Iris pigment epithelial cell (primary cell): ENCODE measurements at places on chromosomes 11 and 22.

- peak; percentile 87 for DNase-seq
Observed at GRCh38 chr22:30309951-30310741, 16.6 kb downstream of the TBC1D10A start.

GRCh38 chr11:76761718-76762355 is 21.3 kb upstream of the TSKU start:
- no peak for DNase-seq

DNA sequence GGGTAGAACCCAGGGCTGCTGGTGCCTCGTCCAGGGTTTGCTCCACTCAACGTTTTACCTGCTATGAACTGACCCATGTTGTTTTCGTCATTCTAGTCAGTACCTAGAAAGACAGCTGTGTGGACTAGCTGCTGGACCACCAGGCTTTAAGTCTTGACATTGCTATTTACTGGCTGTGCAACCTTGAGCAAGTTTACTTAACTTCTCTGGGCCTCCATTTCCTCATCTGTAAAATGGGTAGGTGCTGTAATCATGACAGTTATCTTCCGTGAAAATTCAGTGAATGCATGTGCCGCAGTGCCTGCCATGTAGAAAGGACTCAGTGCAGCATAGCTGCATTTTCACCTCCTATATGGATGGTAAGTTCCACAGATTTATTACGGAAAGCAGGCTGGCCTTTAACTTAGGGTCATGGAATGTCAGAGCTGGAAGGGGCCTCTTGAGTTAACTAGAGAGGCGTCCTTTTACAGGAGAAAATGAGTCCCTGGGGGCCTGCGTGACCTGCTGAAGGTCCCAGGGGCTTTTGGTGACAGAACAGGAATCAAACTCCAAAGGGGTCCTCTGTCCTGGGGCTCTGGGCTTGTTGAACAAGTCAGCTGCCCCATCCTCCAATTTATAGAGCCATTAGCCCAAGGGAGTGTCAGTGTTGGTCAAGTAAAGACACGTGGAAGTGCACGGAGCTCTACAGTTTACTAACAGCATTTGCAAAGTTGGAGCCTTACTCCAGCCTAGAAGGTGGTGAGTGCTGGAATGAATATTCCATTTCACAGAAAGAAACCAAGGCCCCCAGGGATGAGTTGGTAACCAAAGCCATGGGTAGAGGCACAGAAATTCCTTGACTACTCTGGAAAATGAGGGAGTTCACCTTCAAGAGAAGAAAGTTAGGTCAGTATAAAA is 12.0 kb upstream of the MALAT1 start:
- DNase-seq, result no peak

GRCh38 chr22:33986167-33986771 is 66.0 kb upstream of the LARGE1 start:
- no peak for DNase-seq

DNA sequence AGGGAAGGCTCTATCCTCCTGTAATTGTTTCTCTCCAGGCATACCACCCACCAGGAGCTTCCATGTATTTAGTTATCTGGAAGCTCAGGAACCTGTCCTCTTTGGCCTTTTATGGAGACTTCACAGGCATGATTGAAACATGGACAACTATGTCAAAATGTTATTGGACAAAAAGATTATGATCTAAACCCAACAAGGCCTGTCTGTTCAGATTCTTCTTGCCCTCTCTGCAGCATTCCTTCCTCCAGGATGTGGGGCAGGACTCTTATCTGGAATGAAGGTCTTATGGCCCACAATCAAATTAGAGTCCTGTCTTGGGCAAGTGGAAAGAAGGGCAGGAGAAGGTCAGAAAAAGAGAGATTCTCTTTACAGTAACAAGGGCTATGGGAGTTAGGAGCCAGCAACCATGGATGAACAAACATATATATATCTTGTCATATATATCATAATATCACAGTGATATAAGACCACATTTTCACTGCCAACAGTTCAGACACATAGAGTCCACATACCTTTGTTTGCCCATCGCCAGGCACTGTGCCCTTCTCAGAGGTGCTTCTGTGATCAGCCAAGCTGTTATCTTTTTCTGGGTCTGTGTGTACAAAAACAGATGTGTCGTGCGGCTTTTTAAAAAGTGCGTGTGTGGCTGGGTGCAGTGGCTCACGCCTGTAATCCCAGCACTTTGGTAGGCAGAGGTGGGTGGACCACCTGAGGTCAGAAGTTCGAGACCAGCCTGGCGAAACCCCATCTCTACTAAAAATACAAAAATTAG is 42.5 kb upstream of the SUSD2 start:
- DNase-seq, result no peak

- peak; percentile 56 for DNase-seq
Observed at GRCh38 chr11:5626196-5626595, 1.4 kb downstream of the TRIM34 start.
